ENCODE measurements at places on chromosomes 16 and 17. TPM values are rescaled to one million over a fixed set of nuclear protein-coding genes. Genes with fewer than 3 reads are reported as not detected.

TEX19 gene
- total RNA-seq, result not detected

KRT40 gene
- not detected for total RNA-seq

TBC1D3C gene
- total RNA-seq, result 0.28 TPM

WNK4 gene
- 0.14 TPM for total RNA-seq

MYCBPAP gene
- 7.9 TPM for total RNA-seq

CDC6 gene
- total RNA-seq, result 8.7 TPM

ADAD2 gene
- 1.3 TPM for total RNA-seq

STX1B gene
- total RNA-seq, result 334 TPM

MYO18A gene
- total RNA-seq, result 127 TPM

ALOX12B gene
- 3.5 TPM for total RNA-seq

GRAPL gene
- 4.3 TPM for total RNA-seq

ABCA6 gene
- total RNA-seq, result 24.5 TPM

PIPOX gene
- total RNA-seq, result 13.4 TPM

GLIS2 gene
- 8.9 TPM for total RNA-seq

KRTAP4-9 gene
- total RNA-seq, result not detected

CACNA1H gene
- total RNA-seq, result 6.4 TPM

KRTAP4-4 gene
- total RNA-seq, result not detected

FOXN1 gene
- total RNA-seq, result not detected

TEKT1 gene
- 1.4 TPM for total RNA-seq

TSNAXIP1 gene
- total RNA-seq, result 7.4 TPM

TPPP3 gene
- total RNA-seq, result 80.3 TPM

CDK12 gene
- total RNA-seq, result 80.5 TPM

OSGIN1 gene
- 3.9 TPM for total RNA-seq

GFAP gene
- 4,958 TPM for total RNA-seq

GAST gene
- total RNA-seq, result not detected

All from dorsolateral prefrontal cortex (tissue), 122 donors.